Kidney capillary endothelial cell (primary cell): ENCODE measurements at places on chromosomes 7 and 10.

- DNase-seq = no peak
Measured at GRCh38 chr10:18332048-18332447, 191.8 kb downstream of the CACNB2 start.

GRCh38 chr10:131722525-131723264 lies 178.1 kb upstream of the PPP2R2D start:
- DNase-seq = no peak

- no peak for DNase-seq
Measured at GRCh38 chr10:100419911-100420449, 42.8 kb upstream of the WNT8B start.

- DNase-seq = no peak
Measured at GRCh38 chr10:117449636-117450035, 74.4 kb upstream of the PDZD8 start.

DNA sequence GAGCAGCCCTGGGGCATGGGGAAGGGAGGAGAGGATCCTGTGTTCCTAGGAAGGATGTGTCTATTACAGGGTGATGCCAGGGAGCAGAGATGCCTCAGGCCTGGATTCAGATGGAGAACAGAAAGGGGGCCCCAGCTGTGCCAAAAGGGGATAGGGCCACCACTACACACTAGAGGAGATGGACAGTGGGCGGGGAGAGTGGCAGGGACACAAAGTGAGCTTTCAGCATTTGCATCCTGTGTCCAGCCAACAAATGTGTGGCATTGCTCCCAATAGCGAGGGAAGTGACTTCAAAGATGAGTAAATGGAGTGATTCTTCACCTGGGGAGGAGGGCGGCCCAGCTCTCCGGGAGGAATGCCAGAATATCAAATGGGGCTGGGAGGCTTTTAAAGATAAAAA lies 64.9 kb upstream of the WAPL start:
- no peak for DNase-seq

DNA sequence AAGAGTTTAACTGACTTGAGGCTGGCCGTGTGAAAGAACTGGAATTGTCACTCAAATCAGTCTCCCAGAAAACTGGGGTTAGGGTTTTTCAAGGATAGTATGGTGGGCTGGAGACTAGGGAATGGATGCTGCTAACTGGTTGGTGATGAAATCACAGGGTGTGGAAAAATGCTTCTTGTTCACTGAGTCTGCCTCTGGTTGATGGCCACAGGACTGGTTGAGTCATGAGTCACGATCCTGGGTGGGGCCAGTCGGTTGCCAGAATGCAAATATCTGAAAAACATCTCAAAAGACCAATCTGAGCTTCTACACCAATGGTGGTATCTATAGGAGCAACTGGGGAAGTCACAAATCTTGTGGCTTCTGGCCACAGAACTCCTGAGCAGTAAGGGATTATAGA lies 16.3 kb upstream of the BAMBI start:
- no peak for DNase-seq

DNA sequence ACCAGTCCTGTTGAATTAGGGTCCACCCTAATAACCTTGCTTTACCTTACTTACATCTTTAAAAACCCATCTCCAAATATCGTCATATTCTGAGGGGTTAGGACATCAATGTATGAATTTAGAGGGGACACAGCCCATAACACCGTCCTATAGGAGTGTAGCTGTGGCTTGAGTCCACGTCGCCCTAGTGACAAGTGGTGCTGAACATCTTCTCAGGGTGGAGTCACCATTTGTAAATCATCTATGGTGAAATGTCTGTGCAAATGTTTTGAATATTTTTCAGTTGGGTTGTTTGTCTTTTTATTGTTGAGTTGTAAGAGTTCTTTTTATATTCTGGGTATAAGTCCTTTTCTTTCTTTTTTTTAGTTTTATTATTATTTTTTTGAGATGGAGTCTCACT lies 5.2 kb upstream of the PRAP1 start:
- no peak for DNase-seq

- DNase-seq = no peak
Measured at GRCh38 chr10:3691482-3691881, 93.5 kb downstream of the KLF6 start.

- no peak for DNase-seq
Measured at GRCh38 chr10:97883092-97883485, 33.4 kb downstream of the GOLGA7B start.

DNA sequence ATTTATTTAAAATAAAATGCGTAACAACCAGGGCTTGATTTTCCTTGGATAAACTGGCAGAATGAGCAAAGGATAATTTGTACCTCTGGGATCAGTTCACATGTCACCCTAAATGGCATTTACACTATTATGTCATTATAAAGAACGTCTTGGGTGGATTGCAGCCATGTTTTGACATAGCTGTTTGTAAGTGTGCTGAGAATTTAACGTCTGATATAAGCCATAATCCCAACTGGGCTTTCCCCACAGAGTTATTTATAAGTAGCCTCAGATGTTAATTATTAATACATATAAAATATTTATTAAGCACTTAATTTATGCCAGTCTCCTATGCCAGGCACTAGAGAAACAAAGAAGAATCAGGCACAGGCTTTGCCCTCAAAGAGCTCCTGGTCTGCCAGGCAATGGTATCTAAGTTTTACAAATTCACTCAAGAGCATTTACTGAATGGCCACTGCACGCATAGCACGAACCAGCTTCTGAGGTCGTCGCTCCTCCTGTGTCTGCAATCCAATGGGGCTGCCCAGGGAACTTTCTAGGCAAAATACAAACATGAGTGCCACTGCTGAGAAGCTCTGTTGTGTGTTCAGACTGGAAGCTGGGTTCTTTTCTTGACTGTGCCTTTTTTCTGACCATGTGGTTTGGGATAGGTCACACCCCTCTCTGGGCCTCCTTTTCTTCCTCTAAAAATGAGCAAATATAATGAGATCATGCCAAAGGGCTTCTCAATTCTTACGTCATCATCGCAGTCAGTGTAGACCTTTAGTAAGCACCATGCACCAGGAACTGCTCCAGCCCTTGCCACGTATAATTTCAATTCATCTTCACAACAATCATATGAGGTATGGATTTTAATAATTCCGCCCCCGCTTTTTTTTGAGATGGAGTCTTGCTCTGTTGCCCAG lies 11.3 kb upstream of the CTBP2 start:
- no peak for DNase-seq

DNA sequence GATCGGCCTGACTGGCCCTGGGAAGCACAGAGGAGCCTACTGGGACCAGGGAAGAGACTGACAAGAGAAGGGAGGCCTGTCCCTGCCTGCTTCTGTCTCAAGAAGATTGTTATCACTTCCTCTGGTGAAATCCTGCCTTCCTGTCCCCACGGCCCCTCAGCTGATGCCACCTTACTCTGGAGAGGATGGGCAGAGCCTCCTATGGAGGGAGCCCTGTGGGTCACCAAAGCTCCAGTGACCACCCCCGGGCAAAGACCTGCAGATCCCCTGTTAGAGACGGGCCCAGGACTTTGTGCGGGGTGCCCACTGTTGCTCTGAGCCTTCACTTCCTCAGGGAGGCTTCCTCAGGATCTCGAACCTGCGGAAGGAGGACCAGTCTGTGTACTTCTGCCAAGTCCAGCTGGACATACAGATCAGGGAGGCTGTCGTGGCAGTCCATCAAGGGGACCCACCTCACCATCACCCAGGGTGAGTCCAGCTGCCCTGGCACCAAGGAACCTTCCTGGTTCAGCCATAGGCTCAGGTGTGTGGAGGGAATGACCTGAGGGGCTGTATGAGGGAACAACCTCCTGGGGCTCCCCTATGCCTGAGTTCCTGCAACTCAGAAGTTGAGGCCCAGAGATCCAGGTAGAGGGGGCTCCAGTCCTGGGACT lies 1.4 kb upstream of the PILRB start:
- DNase-seq = no peak

GRCh38 chr10:70967591-70968587 lies 79.5 kb upstream of the PCBD1 start:
- DNase-seq = no peak

DNA sequence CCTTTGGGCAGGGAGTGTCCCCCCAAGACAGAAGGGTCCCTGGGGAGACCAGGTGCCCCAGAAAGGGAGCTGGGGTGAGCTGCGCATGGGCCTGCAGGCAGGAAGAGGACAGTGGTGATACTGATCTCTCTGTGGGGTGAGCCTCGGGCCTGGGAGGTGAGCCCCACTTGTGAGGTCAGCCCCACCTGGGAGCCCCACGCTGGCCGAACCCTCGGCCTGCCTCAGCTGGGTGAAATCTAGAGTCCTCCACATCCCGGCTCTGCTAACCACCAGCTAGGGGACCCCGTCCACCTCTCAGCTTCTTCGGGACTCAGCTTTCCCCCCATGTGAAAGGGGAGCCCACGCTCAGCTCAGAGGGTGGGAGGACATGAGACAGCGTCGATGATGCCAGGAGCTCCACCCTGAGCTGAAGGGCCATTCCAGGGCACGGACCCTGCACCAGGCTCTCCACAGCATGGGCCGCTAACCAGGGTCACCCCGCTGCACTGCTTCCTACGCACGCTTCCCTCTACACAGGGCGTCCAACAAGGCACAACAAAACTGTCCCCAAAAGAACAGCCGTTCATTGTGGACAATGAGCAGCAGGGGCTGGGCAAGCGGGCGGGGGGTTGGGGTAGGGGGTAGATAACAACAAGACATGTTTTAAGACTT lies 48.7 kb downstream of the CAMK2B start:
- no peak for DNase-seq

- no peak for DNase-seq
Measured at GRCh38 chr7:135602304-135602703, 44.6 kb downstream of the NUP205 start.

GRCh38 chr7:43482679-43483252 lies 100.1 kb upstream of the STK17A start:
- no peak for DNase-seq

GRCh38 chr7:111827863-111828504 lies 265.7 kb upstream of the IMMP2L start:
- peak; percentile 27 for DNase-seq

GRCh38 chr7:11239316-11239715 lies 265.6 kb downstream of the PHF14 start:
- DNase-seq = no peak

GRCh38 chr7:29071203-29071874 lies 75.0 kb downstream of the CPVL start:
- DNase-seq = no peak

GRCh38 chr7:69898189-69898588 lies 299.9 kb downstream of the AUTS2 start:
- no peak for DNase-seq

GRCh38 chr10:86149257-86149656 lies 217.3 kb downstream of the GRID1 start:
- DNase-seq = no peak

GRCh38 chr10:106175760-106176377 lies 988.6 kb downstream of the SORCS1 start:
- peak; percentile 10 for DNase-seq

DNA sequence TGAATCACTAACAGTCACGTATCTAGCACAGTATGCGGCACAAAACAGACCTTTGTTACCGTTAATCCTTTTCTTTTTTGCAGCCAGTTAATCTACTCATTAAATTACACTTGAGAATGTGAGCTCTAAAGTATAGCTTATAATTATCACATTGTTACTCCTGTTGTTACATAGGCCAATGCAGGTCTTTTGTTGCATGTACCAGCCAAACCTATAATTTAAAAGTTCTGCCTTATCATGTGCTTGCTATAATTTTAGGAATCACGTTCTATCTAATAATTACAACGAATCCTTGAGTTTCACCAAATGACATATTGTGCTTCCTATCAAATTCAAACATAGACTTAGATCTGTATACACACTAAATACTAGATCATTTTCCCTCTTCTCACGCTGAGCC lies 245.1 kb downstream of the DGKI start:
- DNase-seq = no peak

DNA sequence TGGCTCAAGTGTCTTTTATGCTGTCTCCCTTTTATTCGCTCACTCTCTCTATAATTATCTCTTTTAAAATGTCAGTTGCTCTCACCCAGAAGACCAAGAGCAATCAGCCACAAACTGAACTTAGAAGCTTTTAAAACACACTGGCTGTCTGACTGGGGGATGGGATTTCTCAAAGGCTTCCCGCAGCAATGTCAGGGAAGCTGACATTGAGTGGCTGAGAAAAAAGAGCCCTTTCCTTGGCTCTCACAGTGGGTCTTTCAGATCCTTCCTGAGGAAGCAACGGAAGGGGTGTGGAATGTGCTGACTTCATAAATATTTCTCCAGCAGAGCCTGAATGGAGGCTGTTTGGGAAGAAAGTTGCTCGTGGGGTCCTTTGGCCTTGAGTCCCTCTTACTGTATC lies 445.7 kb upstream of the C7orf33 start:
- DNase-seq = peak; percentile 15

DNA sequence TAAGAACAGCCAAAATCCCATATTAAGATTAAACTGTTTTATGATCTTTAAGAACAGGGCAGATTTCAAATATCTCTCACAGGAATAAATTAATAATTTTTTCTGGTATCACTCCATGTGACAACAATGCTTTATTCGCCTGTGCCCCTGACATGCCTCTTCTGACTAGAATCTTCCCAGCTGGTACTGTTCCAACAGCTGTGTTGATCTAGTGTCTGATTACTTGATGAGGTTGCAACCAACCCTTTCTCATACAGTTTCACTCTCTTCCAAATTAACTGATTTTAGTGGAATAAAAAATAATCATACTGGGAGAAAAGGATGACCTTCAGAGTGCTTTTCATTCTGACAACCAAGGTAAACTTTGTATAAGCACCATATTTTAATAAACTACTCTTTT lies 151.9 kb downstream of the CHRM2 start:
- no peak for DNase-seq

- no peak for DNase-seq
Measured at GRCh38 chr10:86941426-86941825, 16.0 kb downstream of the MMRN2 start.

GRCh38 chr10:24569828-24570657 lies 153.6 kb downstream of the ARHGAP21 start:
- DNase-seq = no peak

- DNase-seq = no peak
Measured at GRCh38 chr7:922334-923107, 32.0 kb downstream of the ADAP1 start.

DNA sequence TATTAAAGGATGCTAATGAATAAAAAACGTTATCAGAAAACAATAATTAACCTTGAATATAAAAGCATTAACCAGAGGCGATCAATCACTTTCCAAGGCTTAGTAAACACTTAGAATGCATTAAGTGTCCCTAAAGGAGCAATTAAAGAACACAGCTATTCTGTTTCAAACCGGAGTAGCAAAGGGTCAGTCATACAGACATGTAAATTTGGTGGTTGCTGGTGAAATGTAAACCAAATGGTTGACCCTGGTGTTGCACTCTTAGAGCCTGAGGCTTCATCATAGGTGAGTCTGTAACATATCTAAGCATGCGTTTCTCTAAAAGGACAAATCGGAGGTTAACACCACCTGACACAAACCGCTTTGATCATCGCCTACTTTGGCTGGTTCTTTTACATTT lies 1280.1 kb downstream of the TYW1 start:
- DNase-seq = no peak

DNA sequence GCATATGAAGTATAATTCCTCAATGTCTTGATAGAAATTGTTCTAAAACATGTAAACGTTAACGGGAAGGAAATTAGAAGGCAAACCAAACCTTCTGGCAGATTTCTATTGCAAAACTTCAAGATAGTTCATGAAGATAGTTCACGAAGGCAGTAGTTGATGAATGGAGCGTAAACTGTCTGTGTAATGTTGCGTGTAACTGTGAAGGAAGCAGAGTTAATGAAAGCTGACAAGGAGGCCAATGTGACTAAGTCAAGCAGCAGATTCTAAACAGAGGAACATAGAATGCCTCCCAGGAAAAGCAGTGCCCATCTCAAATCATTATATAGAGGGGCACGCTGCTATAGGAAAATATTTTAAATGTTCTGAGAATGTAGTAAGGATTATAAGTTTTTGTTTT lies 659.7 kb upstream of the IGFBP3 start:
- DNase-seq = no peak

- DNase-seq = no peak
Measured at GRCh38 chr10:74033702-74034101, 35.8 kb downstream of the VCL start.
